ENCODE measurements at places on chromosomes 5 and 9.

DNA sequence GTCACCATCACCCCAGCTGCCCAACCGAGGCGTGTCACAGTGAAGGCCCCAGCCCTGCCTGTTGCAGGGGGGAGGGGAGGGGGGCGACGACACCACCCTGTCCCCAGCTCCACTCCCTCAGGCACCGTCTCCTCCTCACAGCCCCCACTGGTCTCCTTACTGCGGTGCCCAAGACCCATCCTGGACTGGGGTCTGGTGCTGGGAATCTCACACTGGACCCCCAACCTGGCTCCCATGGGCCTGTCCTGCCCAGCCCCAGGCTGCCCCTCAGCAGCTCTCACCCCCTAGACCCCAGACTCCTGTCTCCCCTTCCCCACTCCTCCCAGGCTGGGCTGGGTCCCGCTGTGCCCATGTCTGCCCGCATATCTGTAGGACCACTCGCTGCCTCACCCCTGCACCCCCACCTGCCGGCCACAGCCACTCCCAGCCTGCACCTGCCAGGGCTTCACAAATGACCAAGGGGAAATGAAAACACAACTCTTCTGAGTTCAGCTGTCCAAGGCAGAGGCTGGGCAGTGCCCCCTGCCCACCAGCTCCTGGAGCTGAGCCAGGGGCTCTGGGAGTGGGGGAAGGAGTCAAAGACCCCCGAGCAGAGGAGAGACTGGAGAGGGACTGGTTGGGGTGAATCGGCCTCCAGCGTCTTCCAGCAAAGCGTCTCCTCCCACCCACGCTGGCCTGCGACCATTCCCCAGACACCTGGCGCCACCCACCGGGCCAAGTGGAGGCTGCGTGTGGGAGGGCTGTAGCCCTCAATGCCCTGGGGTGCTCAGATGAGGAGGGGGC, 32.6 kb upstream of the EGFL7 start:
- DNase-seq, result peak; percentile 64

- no peak for DNase-seq
Measured at GRCh38 chr9:81559709-81560108, 129.6 kb downstream of the TLE1 start.

GRCh38 chr5:9108162-9108561, 437.7 kb downstream of the SEMA5A start:
- DNase-seq, result no peak

- DNase-seq, result no peak
Measured at GRCh38 chr5:142181547-142182163, 73.1 kb downstream of the NDFIP1 start.

DNA sequence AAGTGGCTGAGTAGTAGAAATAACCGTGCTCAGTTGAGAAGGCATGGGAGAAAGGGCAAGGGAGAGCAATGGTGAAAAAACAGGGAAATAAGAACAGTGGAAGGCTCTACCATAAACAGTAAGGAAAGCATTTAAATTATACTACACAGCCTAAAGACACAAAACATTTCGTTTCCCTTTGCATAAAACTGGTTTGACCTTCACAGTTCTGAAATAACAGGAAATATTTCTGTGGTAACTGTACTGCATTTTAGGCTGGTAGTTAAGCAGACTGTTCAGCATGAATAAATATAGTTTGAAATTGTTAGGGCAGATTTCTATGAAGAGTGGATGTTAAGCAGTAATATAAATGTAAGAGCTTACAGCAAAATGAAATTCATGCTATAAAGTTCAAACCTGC, 147.5 kb downstream of the CSNK1G3 start:
- no peak for DNase-seq

DNA sequence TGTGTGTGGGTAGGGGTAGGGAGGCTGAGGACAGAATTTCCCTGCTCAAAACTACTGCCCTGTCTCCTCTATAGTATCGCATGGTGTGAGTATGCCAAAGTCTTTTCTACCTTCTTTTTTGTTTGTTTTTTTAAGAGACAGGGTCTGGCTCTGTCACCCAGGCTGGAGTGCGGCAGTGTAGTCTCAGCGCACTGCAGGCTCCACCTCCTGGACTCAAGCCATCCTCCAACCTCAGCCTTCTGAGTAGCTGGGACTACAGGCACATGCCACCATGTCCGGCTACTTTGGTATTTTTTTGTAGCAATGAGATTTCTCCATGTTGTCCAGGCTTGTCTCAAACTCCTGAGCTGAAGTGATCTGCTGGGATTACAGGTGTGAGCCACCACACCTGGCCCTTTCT, 2.5 kb downstream of the SRP19 start:
- DNase-seq, result no peak

DNA sequence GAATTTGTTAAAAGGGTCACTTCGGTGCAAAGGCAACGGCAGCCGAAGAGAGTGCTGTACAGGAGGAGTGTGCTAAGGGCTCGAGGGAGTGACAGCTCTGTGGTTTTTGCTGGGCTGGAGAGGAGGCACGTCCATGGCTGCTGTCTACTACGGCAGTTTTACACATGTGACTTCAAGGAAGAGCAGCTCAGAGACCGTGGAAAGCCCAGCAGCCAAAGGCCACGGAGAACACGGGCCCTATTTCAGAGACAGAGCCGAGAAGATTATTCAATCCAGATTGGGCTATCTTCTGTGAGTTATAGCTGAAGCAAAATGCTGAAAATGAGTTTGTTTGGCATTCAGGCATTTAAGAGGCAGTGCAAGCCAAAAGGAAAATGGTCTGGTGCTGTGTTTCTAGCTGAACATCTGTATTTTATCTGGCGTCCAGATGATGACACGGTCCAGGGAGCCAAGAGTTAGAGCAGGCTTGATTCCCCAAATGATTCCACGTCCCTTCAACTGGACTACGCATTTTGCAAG, 96.4 kb downstream of the RFK start:
- no peak for DNase-seq

GRCh38 chr5:31731016-31731415, 92.1 kb downstream of the PDZD2 start:
- DNase-seq, result no peak

- no peak for DNase-seq
Measured at GRCh38 chr9:121013911-121014310, 36.2 kb downstream of the C5 start.

- DNase-seq, result no peak
Measured at GRCh38 chr5:57817924-57818323, 335.3 kb upstream of the ACTBL2 start.

DNA sequence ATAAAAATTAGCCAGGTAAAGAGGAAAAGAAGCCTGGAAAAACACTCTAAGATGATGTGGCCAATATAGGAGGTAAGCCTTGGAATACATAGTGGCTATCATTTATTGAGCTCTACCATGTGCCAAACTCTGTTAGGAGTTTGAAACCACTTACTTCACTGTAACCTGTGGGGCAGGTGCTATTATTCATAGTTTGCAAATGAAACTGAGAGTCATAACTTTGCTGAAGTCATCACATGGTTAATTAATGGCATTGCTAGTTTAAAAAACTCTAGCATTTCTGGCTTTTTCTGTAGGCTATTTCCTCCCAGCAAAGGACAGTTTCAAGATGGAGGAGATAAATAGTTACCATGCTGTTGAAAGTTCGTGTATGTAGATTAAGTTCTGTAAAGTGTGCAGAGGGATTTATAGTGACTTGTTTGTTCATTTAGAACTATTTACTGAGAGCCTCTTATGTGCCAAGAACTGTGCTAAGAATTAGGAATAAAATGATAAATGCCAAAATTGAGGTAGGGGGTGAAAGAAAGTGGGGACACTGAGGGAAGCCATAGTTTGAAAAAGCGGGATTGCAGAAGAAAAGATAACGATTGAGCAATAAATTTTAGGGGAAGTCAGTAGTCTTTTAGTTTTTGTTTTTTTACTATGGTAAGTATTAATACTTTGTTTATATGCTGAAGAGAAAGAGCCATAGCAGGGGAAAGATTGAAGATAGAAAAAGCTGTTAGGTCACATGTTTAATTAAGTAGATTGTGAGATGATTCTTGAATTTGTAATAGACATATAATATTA, 57.2 kb downstream of the WDR70 start:
- no peak for DNase-seq

- no peak for DNase-seq
Measured at GRCh38 chr9:13446938-13447842, 167.7 kb upstream of the MPDZ start.
